ENCODE measurements at places on chromosomes 6 and 20.

DNA sequence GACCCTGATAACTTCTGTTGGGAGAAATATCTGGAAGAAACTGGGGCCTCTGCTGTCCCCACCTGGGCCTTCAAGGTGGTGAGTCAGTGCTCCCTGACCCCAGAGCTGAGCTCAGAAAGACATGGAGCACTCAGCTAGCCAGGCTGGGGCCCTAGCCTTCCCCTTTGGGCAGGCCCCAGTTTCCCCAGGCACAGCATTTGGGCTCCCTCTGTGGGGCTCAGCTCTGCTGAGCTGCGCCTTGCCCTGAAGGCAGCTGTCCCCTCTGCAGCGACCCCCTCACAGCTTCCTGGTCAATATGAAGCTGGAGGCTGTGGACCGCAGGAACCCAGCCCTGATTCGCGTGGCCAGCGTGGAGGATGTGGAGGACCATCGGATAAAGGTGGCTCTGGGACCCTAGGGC is 24.8 kb upstream of the SGK2 start:
- DNase-seq = no peak

- DNase-seq = no peak
Measured at GRCh38 chr6:52098721-52099120, 11.3 kb upstream of the PKHD1 start.

DNA sequence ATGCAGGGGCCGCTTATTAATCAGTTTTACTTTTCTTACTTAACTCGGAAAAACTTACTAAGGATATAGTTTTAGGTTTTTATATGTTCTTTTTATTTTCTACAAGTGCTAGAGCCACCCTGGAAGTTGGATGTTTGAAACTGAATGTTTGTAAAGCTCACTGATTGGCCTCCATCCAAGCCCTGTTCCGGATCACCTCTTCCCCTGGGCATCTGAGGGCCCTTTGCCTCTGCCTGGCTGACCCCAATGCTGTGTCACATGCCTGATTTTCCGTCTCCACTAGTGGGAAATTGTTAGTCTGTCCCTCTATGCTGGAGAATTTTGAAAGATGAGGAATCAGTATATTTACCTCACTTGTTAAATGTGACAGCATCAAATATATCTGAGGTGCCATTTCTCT is 79.3 kb downstream of the SLC35F1 start:
- no peak for DNase-seq

- no peak for DNase-seq
Measured at GRCh38 chr20:23156170-23156841, 70.2 kb upstream of the CD93 start.

- no peak for DNase-seq
Measured at GRCh38 chr20:20731945-20732296, 19.5 kb upstream of the RALGAPA2 start.

DNA sequence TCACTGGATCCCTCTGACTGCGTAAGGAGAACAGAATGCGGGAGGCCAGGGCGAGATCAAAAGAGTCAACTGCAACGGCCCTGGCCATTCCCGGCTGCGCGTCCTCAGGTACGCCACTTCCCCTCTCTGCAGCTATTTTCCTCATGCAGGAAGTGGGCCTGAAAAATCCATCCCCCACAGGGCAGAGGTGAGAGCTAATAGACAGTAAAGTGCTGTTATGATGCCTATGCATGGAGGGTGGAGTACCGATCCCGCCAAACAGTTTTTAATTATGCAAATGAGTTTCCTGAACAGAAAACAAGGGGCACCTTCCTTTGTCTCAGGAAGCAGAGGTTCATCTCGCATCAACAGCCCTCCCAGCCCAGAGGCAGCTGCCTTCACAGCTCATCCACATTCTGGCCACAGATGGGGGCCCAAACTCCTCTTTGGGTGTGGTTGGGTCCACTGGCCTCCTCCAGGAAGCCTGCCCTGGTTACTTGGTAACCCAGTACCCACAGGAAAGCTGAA is 9.3 kb downstream of the PREX1 start:
- no peak for DNase-seq

- no peak for DNase-seq
Measured at GRCh38 chr6:154247119-154247861, 109.3 kb downstream of the IPCEF1 start.

DNA sequence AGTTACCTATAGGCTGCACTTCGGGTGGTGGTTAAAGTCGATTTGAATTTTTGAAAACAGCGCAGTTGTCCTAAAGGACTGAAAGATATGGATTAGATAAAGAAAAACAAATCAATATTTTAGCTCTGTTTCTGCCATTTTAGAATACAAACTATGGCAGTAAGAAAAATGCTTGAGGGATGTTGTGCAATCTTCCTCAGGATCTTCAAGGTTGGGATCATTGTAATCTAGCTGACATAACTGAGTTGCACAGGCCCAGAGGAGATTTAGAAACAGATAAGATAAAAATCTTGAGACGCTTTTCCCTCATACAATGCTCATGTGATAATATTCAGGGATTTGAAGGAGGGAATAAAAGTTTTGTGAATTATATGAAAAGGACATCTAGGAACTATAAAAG is 926 bp downstream of the PEX3 start:
- no peak for DNase-seq

GRCh38 chr6:90678049-90678779 is 91.3 kb upstream of the MAP3K7 start:
- DNase-seq = no peak

Measured in skin of body (tissue), 3 donors.